ENCODE measurements at places on chromosomes 7 and 10. TPM values are rescaled to one million over a fixed set of nuclear protein-coding genes. Genes with fewer than 3 reads are reported as not detected.

GRCh38 chr10:48431871-48432270 lies 125.4 kb downstream of the MAPK8 start:
- H3K27me3 ChIP-seq = no peaks in the 10 kb centered on the region
- DNase-seq = no peak
- H3K4me3 ChIP-seq = no peak overlapping the region
- H3K27ac ChIP-seq = no peak overlapping the region

- H3K27me3 ChIP-seq = no peaks in the 10 kb centered on the region
- H3K36me3 ChIP-seq = no peaks in the 10 kb centered on the region
- no peaks in the 10 kb centered on the region for H3K4me1 ChIP-seq
- no peak overlapping the region for H3K27ac ChIP-seq
These were observed 75.4 kb downstream of the SCRN1 start for GRCh38 chr7:29914180-29914579.

DNA sequence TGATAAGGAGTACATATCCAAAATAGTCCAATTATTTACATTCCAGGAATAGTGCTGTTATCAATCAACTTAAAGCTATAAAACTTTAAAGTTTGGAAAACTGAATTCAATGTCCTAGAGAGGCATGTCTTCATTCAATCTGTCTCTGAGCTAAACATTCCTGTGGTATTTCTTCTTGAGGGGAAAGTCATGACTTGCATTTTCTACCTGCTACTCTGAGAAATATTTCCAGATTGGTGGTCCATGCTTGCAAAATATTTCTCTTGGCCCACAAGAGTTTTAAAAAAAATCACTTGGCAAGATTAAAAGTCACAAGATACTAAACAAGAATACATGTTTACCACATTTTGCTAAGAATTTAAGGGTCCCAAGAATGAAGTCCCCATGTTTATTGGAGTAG lies 63.6 kb upstream of the HGF start:
- no peak for DNase-seq
- H3K4me1 ChIP-seq = no peaks in the 10 kb centered on the region
- no peak overlapping the region for H3K4me3 ChIP-seq
- H3K36me3 ChIP-seq = no peaks in the 10 kb centered on the region

Gene GPR158
- total RNA-seq = not detected

- no peak overlapping the region for H3K27ac ChIP-seq
- no peaks in the 10 kb centered on the region for H3K4me1 ChIP-seq
- H3K36me3 ChIP-seq = no peaks in the 10 kb centered on the region
- DNase-seq = no peak
These were observed 639.3 kb upstream of the GALNT17 start for GRCh38 chr7:70492625-70493024.

DNA sequence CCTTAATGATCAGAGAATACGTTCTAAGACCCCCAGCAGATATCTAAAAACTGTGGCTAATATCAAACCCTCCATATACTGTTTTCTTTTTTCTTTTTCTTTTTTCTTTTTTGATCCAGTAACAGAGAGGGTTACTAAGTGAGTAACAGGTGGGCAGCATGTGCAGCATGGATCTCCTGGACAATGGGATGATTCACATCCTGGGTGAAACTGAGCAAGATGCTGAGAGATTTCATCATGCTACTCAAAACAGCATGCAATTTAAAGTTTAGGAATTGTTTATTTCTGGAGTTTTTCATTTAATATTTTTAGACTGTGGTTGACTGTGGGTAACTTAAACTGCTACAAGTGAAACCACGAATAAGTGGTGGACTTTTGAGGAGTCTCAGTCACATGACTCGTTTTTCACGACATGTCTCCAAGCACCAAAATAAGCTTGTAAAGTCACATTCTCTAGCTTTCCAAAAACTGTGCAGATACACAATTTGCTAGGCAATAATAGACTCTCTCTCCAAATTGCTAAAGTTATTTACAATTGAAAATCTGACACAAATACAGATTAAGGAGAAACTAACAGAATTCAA lies 716.2 kb downstream of the NXPH1 start:
- H3K36me3 ChIP-seq = no peaks in the 10 kb centered on the region
- no peaks in the 10 kb centered on the region for H3K27me3 ChIP-seq
- H3K4me3 ChIP-seq = no peak overlapping the region
- H3K4me1 ChIP-seq = no peaks in the 10 kb centered on the region

DNA sequence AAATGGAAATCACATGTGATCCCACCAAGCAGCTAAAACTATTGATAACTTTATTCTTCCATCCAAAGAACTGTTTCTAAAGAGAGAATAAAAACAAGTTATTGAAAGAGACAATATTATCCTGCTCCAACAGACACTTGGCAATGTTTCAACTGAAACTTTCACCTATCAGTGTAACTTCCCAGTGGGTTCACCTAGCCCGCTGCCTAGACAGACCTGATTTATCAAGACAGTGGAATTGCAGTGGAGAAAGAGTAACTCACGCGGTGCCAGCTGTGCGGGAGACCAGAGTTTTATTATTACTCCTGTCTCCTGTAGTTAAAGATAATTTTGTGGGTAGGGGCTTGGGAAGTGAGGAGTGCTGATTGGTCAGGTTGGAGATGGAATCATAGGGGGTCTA lies 199.8 kb downstream of the AHR start:
- no peaks in the 10 kb centered on the region for H3K27me3 ChIP-seq
- no peak for DNase-seq
- no peak overlapping the region for H3K27ac ChIP-seq
- H3K36me3 ChIP-seq = no peaks in the 10 kb centered on the region
- H3K4me1 ChIP-seq = no peaks in the 10 kb centered on the region

DNA sequence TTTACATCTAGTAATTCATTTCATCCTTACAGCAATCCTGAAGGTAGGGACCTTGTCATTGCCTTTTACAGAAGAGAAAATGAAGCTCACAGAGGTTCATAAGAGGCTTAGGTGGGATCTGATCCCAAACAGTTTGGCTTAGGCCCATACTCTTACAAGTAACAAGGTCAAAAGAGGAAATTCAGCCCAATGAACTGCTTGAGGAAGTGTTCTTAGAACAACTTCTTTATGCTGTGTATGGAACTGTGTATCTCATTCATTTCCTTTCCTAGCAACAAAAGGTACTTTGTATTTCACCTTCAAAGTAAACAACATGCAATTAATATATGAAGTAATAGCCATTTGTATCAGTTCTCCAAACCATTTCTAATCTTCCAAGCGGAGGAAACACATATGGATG lies 79.3 kb downstream of the AVL9 start:
- no peaks in the 10 kb centered on the region for H3K4me1 ChIP-seq
- peaks cover 7% of the 10 kb centered on the region for H3K36me3 ChIP-seq
- no peaks in the 10 kb centered on the region for H3K27me3 ChIP-seq
- no peak for DNase-seq
- no peak overlapping the region for H3K27ac ChIP-seq
- H3K4me3 ChIP-seq = no peak overlapping the region

- H3K27ac ChIP-seq = no peak overlapping the region
- no peaks in the 10 kb centered on the region for H3K4me1 ChIP-seq
- H3K27me3 ChIP-seq = no peaks in the 10 kb centered on the region
- no peak overlapping the region for H3K4me3 ChIP-seq
These were observed 19.8 kb upstream of the SLC29A3 start for GRCh38 chr10:71299071-71299785.

- no peaks in the 10 kb centered on the region for H3K27me3 ChIP-seq
- H3K4me1 ChIP-seq = peaks cover 28% of the 10 kb centered on the region
- peak within 1 kb of the TSS; percentile 88 for H3K4me3 ChIP-seq
These were observed at the start of gene PRF1 for GRCh38 chr10:70602665-70603448. TSS of gene PRF1 (minus strand) at chr10:70602741. CDS start at chr10:70600902, 1,839 bp downstream.

Gene TLX1
- total RNA-seq = not detected

GRCh38 chr7:125098377-125098970 lies 168.8 kb upstream of the POT1 start:
- H3K36me3 ChIP-seq = no peaks in the 10 kb centered on the region
- H3K4me1 ChIP-seq = no peaks in the 10 kb centered on the region
- no peak overlapping the region for H3K27ac ChIP-seq
- no peaks in the 10 kb centered on the region for H3K27me3 ChIP-seq
- DNase-seq = no peak
- H3K4me3 ChIP-seq = no peak overlapping the region

Gene PNLIPRP2
- total RNA-seq = not detected

Gene JAKMIP3
- total RNA-seq = 0.16 TPM

Gene INHBA
- 0.29 TPM for total RNA-seq

DNA sequence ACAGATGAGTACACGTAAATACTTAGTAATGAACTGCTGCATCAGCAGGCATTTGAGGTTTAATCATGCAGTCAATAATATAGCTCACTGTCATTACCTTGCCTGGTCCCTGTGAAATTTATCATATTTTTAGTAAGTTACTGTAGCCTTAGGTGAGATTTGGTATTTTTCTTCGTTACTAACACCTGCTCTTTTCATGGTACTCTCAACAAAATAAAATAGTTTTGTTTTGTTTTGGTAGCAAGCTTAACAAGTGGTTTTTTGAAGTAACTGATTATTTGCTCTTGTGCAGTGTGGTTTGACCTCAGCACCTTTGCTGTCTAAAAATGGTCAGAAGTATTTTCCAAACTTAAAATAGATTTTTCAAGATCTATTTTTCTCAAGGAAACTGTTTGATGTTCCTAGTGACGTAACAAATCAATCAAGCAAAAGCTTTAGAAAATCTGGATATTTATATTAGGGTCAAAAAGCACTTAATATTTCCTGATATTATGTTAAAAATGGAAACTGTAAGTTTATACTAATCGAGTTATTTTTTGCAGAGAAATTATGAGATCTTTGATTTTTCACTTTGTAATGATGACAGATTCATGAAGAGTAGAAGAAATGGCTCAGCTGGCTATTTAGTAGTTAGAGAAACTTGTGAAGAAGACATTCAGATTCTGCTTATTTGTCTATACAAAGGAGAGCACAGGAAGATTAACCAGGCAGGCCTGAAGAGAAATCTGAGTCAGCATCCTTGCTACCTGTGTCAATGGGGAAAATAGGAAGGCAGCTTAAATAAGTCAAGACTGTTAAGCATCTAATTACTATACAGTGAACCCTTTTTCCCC lies 21.0 kb upstream of the RPA3 start:
- H3K27ac ChIP-seq = no peak overlapping the region
- no peak overlapping the region for H3K4me3 ChIP-seq
- H3K4me1 ChIP-seq = no peaks in the 10 kb centered on the region
- H3K27me3 ChIP-seq = no peaks in the 10 kb centered on the region

- no peaks in the 10 kb centered on the region for H3K36me3 ChIP-seq
- no peak for DNase-seq
- H3K4me1 ChIP-seq = no peaks in the 10 kb centered on the region
- no peaks in the 10 kb centered on the region for H3K27me3 ChIP-seq
- no peak overlapping the region for H3K27ac ChIP-seq
These were observed 86.7 kb upstream of the IKZF1 start for GRCh38 chr7:50217821-50218281.

- no peak overlapping the region for H3K4me3 ChIP-seq
- H3K36me3 ChIP-seq = peaks cover 8% of the 10 kb centered on the region
- H3K27me3 ChIP-seq = no peaks in the 10 kb centered on the region
- DNase-seq = no peak
- peak overlapping the region; percentile 44 for H3K27ac ChIP-seq
These were observed 34.1 kb downstream of the ANXA11 start for GRCh38 chr10:80171248-80171660.

DNA sequence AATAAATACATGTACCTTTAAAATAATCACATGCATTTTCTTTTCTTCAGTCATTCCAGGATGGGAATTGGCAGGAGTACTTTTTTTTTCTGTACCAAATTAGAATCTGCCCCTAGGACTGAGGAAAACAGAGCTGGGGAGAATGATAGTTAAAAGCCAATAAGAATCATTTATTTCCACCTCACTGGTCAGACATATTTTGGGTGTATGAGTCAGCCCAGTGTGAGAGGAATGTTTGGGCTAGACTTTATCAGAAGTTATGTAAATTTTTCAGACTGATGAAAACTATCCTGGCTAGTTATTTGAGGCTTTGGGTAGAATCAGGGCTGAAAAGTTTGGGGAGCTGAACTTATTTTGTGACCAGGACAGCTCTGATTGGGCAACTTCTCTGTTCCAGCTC lies 303.1 kb upstream of the NPSR1 start:
- no peak overlapping the region for H3K4me3 ChIP-seq
- H3K36me3 ChIP-seq = no peaks in the 10 kb centered on the region
- H3K4me1 ChIP-seq = no peaks in the 10 kb centered on the region
- no peak for DNase-seq
- no peaks in the 10 kb centered on the region for H3K27me3 ChIP-seq

Gene BTBD16
- total RNA-seq = not detected

Gene PIK3CG
- total RNA-seq = 25.1 TPM

Gene CAMK1D
- total RNA-seq = 32.8 TPM

DNA sequence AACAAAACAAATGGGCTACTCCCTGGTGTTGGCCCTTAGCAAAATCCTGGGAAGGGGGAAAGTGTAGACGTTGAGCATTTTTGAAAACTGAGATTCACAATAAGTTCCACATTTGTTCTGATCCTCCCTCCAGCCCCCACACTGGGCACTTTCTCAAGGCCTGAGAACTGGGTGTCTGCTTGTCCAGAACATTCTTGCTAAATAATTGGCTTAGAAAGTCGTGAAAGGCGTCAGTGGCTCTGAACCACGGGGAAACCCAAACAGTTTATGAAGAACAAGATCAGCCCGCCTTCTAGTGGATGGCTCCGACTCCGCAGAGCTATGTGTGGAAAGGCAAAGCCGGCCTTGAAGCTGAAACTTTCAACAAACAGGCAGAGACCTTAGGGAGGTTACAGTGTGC lies 370.1 kb downstream of the PRPF18 start:
- H3K27me3 ChIP-seq = no peaks in the 10 kb centered on the region
- H3K36me3 ChIP-seq = no peaks in the 10 kb centered on the region
- DNase-seq = no peak
- no peak overlapping the region for H3K4me3 ChIP-seq
- H3K27ac ChIP-seq = no peak overlapping the region

Gene SGMS1
- total RNA-seq = 29.5 TPM

- no peaks in the 10 kb centered on the region for H3K36me3 ChIP-seq
- DNase-seq = no peak
- H3K27ac ChIP-seq = no peak overlapping the region
- H3K4me1 ChIP-seq = no peaks in the 10 kb centered on the region
These were observed 1180.6 kb upstream of the AUTS2 start for GRCh38 chr7:68417659-68418058.
